Activated naive CD4-positive, alpha-beta T cell treated with Interleukin-2 at 50 U/mL for 16 hours (primary cell): ENCODE measurements at places on chromosomes 7 and 10.
A peak's percentile ranks its signal among the peaks of the same experiment; 100 is the strongest.

- DNase-seq: no peak
Observed at GRCh38 chr7:138924501-138925225, 56.5 kb downstream of the KIAA1549 start.

- DNase-seq: no peak
Observed at GRCh38 chr10:117161386-117162033, 23.4 kb upstream of the VAX1 start.

GRCh38 chr10:91022924-91023699, 102.2 kb upstream of the ANKRD1 start:
- no peak for DNase-seq

- DNase-seq: no peak
Observed at GRCh38 chr7:19554581-19554980, 154.3 kb downstream of the POLR1F start.

DNA sequence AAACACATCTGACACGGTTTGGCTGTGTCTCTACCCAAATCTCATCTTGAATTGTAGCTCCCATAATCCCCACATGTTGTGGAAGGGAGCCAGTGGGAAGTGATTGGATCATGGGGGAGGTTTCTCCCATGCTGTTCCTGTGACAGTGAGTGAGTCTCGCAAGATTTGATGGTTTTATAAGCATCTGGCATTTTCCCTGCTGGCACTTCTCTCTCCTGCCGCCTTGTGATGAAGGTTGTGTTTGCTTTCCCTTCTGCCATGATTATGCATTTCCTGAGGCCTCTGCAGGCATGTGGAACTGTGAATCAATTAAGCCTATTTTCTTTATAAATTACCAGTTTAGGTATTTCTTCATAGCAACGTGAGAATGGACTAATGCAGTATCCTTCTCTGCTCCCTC, 5.9 kb upstream of the HTR5A start:
- DNase-seq: no peak

GRCh38 chr10:98101366-98101765, 33.1 kb upstream of the R3HCC1L start:
- DNase-seq: no peak

DNA sequence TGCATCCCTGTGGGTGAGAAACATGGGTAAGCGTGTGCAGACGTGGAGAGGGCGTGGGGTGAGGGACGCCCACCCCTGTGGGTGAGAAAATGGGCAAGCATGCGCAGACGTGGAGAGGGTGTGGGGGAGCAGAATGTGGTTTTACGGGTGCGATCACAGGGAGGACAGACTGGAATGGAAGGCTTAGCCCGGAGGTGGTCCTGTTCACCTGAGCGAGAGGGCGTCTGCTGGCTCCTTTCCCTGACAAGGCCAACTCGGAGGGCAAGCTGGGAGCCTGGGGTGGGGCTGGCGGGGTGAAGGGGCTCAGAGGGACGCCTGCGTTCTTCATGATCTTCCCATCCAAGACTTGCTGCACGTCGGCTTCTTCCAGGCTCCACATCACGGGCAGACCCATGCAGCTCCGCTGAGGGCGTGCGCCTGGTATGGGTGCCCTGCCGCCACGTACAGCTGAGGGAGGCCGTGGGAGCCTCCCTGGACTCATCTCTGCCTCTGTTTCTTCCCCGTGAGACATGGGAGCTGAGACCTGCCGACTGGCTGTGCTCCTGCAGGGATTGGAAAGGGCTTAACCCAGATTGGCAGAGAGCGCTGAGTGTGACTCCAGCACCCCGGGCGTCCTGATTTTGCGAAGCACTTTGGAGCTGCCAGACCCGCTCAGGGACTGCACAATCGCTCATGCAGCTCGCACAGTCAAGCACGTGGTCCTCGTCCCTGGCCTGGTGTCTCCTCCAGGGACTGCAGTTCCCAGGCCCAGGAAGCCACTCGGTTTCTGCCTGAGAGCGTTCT, 74.3 kb upstream of the SHH start:
- no peak for DNase-seq

GRCh38 chr10:93165367-93165766, 91.7 kb downstream of the CYP26A1 start:
- DNase-seq: no peak

DNA sequence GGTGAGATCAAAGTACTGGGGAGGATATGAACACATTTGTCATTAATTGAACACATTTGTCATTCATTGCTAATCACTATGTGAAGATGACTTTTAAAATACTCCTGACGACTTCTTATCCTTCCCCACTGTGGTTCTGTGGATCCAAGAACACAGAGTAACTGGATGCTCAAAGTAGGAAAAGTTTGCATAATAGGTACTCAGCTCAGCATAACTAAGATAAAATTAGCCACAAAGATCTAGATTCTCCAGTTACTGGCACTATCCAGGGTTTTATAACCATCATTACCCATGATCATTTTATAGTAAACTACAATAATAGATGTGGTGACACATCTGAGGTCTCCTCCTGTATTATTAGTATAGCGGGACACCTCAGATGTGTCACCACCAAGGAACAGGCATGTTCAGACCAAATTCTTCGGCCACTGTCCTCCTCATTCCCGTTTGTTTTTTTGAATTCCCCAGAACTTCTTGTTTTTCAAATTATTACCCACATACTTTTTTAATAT, 163.6 kb upstream of the LRRTM3 start:
- DNase-seq: no peak

DNA sequence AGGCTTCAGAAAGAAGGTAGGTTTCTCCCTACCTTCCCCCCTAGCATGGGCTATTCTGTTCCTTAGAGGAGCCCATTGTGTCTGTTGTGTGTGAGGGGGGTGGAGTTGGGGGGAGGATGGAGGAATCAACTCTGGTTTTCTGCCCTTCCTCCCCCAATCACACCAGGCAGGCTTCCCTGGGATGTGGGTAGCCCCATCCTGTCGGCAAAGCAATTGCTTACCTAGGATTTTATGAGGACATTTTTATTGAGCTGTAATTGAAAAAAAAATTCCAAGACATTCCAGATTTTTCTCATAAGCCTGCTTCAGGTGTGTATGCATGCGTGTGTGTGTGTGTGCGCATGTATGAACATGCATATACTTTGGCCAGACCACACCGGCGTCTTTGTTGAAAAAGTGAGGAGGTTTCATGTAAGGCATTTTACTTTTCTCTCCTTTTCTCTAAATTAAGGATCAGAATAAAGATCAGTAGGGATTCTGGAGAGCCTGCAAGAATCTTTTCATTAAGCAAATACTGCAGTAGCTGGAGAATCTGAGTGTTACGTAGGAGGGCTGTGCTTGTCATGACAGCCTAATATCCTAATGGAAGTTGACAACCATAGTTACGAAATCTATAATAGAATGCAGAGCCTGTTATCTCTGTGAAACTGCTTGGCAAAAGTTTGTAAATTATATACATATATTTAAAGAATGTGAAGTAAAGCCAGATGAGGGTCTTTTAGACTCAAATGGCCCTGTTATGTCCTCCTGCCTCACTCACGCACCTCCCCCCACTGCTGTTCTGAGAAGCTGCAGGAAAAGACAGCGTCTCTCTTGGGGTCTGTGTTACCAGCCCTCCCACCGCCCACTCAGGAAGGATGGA, 27.3 kb upstream of the SAMD8 start:
- no peak for DNase-seq

- DNase-seq: no peak
Observed at GRCh38 chr10:131183546-131184045, 127.9 kb downstream of the TCERG1L start.

GRCh38 chr10:96830511-96831199, 1.4 kb upstream of the LCOR start:
- peak; percentile 81 for DNase-seq

GRCh38 chr10:132397036-132397541, at the start of gene PWWP2B:
TSS of gene PWWP2B (plus strand) at chr10:132397200. CDS start at chr10:132397227, 27 bp downstream.
- peak; percentile 58 for DNase-seq

DNA sequence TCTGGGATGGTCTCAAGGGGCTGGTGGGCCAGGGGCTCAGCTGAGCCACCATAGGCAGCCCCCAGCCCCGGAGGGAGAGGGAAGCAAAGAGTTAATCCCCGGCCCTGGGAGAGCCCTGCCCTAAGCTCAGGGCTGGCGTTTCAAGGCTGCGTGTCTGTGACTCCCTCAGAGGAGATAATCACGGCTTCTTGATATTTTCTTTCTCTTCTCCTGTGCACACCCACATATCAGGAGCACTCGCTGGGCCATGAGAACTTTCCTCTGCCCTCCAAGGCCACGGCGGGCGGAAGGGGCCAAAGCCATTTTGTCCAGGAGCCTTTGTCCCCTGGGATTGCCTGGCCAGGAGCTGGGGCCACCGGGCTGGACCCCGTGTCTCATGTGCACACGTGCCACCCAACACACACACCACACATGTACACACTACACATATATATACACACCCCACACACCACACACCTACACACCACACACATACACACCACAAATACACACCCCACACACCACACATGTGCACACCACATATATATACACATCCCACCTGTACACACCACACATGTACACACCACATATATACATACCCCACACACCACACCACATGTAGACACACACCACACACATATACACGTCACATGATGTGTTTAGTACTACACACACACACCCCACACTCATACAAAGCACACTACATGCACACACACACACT, 16.9 kb downstream of the VENTX start:
- DNase-seq: no peak
